ENCODE measurements at places on chromosomes 7 and 10.

- peak; percentile 21 for DNase-seq
Measured at GRCh38 chr10:104139221-104139620, 17.2 kb downstream of the SFR1 start.

- DNase-seq: no peak
Measured at GRCh38 chr10:1393481-1393880, 337.3 kb downstream of the WDR37 start.

- no peak for DNase-seq
Measured at GRCh38 chr7:115005251-115005650, 83.4 kb downstream of the MDFIC start.

DNA sequence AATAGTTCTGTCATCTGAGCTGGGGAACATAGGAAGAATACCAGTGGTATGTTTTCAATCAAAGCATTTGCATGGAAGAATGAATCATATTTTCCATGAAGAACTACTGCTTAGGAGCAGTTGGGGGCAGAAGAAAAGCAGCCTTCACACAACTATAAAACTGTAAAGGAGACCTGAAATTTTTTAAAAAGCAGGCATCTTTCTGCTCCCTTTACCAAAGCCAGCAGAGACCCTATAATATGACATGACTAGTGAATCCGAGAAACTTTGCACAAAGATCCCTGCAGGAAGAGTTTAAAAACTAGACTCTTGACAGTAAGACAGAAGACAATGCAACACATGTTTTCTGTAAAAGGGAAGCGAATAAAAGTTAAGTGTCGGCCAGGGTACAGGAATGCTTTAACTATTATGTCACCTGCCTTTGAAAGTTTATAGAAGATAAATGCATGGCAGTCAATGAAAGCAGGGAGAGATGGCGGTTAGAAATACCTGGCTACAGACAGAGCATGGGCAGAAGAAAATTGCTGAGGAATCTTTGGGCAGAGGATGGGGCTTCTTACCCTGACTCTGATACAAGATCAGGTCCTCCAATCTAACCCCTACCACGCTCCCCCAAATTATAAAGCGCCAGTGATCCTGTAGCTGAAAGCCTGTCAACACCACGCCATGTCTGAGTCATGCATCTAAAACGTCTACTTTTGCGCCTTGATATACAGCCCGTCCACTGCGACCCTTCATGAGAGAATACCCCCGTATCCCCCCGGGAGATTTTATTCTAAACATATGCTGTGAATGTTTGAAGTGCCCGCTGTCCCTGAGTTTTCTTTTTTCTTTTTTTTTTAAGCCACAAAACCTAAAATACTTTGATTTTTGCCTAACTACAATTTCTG lies 93.1 kb downstream of the GLI3 start:
- DNase-seq: no peak

DNA sequence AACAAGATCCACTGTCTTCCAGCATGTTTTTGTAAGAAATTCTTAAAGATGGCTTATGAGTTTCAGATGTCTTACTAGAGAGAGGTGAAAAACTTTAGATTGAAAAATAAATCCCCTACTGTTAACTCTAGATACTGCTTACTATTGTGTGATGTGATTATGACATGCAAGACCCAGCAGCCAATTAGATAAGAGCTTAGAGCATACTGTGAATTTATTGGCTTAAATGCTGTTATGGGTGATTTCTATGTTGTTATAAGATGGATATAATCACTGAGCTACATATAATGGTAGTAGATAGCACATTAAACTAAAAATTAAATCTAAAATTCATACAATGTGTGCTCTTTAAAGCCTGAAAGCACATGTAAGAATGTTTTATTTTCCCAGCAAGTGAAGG lies at the start of gene RNF133:
RNF133 (minus strand) TSS at position 101 of the 400 bp plus-strand sequence. CDS start 199 bp downstream, outside the sequence.
- DNase-seq: no peak

- no peak for DNase-seq
Measured at GRCh38 chr7:80614851-80615271, 23.6 kb upstream of the CD36 start.

DNA sequence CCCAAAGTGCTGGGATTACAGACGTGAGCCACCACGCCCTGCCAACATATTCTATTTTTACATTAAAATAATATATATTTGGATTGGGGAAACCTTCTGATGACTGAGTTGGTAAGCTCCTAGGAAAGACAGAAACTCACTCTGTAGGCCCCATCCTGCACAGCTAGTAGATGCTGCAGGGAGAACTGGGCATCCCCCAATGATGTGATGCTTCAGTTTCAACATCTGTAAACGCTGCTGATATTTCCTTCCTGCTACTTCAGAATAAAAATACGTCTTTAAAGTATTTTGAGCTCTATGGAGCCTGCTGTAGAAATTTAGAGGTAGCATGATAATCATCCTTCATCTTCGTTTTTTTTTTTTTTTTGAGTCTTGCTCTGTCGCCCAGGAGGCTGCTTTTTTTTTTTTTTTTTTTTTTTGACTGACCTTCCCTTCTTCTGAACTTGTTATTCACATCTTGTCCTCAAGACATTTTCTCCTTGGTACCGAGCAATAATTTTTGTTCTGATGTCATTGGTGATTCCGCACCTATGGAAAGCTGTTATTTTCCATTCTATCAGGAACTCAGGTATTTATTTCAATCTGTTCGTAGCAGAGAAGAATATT lies 21.8 kb upstream of the INPP5F start:
- DNase-seq: no peak

DNA sequence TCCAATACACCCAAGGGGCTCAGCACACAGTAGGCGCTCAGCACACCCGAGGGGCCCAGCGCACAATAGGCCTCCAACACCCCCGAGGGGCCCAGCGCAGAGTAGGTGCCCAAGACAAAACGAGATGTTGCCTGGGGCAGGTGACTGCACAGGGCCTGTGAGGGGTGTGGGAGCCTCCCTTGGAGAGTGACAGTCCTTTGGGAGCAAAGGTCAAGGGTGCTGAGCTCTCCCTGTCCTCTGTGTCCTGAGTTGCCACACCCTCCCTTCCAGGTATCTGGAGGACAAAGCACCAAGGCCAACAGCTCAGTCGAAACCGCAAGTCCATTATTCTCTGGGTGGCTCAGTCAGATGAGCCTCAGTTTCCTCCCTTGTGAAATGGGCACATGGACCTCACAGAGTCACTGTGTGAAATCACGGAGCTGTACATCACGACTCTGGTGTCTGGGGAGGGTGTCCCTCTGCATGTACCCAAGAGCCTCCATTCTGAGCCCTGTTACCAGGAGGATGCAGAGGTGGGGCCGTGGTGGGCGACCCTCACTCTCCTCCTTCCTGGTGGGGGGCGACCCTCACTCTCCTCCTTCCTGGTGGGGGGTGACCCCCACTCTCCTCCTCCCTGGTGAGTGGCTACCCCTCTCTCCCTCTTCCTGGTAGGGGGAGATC lies 81.3 kb downstream of the FOXL3 start:
- DNase-seq: peak; percentile 10

- DNase-seq: no peak
Measured at GRCh38 chr7:103541026-103541425, 95.0 kb upstream of the SLC26A5 start.

- DNase-seq: peak; percentile 54
Measured at GRCh38 chr10:44927352-44927751, 16.2 kb downstream of the TMEM72 start.

GRCh38 chr10:109027534-109028185 lies 895.7 kb downstream of the XPNPEP1 start:
- DNase-seq: no peak

GRCh38 chr10:85657476-85658113 lies 709.0 kb downstream of the GRID1 start:
- no peak for DNase-seq

DNA sequence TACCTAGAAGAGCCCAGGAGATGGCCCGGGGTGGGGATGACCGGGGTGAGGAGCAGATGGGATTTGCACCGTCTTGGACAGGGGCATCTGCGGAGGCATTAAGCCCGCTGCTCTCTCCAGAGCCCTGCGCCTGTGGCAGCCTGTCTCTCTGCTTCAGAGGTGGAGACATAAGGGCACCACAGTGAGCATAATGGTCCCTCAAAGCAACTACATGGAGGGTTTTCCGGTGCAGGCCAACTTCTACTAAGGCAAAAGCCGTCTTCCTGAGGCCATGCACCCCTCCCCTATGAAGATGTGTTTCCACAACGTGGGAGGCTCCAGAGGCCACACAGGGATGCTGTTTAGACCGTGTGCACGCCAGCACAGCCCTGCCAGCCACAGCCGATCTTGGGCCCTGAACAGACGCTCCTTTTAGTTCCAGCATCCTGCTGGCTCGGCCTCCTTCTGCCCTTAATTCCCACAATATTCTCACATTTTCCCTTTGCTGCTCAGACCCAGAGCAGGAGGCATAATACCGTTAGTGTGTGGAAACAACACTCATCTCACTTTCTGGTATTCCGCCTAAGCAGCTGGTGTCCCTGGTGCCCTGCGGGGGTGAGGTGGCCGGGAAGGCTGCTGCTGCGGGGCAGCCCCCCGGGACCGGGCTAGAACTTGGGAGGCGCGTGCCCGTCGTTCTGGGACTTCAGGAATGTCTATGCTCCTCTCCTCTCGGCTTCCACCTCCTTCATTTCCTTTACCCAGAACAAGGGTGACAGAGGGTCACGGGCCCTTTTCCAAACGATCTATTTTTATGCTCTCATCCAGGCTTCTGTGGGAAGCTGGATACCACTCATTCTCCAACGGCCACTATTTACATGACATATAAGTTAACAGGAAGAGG lies 266.9 kb downstream of the TNS3 start:
- no peak for DNase-seq

DNA sequence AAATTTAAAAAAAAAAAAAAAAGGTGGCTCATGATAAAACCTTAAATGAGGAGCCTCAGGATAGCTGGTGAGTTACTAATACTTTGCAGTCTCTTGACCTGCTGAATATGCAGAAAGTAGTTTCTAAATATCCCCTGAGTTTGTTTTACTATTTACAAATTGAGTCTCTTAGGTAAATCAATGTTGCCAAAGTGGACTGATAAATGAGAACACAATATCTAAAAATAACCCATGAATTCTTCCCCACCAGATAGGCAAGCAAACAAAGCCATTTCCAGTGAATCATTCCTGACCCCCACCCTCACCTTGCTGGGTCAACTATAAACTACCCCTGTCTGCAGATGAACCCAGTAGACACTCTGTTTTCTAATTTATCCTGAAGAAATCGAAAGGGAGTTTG lies 78.9 kb downstream of the GFRA1 start:
- DNase-seq: no peak

DNA sequence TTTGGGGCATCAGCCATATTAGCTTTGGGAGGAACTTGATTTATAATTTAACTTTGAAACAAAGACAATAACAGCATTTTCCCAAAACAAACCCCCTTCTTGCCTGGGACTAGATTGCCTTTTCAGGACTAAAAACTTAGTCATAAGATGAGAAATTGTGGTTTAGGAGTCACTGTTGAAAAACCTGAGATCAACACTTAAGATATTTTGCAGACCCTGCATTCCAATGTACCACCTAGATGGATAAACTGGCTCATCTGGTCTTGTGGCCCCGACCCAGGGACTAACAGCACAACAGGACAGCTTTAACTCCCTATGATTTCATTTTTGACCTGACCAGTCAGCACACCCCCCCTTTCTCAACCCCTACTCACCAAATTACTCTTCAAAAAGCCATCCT lies 1165.4 kb downstream of the XPNPEP1 start:
- DNase-seq: no peak

DNA sequence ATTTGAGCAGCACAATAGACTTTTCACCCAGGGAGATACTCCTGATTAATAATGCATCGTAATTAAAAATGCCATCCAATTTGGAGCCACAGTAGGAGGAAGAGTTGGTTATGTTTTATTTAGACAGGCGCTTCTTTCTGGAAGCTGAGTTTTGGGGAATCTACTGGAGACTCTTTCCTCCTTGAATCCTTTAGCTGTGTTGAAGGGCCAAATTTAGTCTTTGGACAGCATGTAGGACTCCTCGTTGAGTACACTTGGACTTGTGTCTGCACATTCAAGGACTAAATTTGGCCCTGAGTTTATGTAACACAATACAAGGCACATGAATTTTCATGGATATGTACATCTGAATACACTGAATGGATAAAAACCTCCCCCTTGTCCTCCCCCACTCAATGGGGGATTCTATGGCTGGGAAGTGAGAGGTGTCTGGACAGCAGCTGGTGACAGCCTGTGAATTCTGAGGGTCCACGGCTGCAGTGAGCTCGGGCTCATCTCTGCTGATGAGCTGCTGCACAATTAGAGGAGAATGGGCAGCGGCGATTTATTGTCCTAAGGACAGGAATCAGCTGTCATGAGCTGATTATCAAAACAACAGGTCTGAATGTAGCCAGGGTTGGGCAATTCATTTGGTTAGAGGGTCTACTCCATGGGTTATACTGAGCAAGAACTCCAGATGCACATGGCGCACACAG lies 95.2 kb downstream of the PRTFDC1 start:
- no peak for DNase-seq

DNA sequence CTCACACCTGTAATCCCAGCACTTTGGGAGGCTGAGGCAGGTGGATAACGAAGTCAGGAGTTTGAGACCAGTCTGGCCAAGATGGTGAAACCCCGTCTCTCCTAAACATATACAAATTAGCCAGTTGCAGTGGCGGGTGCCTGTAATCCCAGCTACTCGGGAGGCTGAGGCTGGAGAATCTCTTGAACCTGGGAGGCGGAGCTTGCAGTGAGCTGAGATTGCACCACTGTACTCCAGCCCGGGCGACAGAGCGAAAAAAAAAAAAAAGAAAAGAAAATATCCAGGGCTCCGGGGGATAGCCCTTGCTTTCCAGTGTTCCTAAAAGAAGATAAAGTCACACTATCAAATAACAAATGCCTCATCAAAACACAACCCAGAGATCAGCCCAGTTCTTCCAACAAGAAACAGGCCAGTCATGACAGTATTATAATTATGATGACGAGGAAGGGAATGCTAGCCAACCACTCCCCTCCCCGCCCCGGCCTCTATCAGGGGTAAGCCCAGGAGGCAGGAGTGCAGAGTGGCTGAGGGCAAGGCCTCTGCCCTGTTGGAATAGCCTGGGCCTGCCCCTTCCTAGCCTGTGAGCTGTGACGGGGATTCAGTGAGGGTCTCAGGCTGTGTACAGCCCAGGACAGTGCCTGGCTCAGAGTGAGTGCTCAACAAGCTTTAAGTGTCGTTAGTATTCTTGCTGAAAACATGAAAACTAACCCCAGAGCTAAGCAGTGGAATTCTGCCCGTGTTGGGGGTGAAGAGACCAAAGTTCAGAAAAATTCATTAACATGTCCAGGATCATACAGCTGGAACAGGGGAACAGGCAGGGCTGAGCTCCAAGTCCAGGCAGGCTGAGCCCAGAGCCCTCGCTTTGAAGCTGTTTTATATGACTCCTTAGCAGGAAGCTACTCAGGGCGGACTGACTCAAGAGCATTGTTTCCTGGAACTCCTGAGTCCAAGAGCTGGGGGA lies 54.3 kb downstream of the FAM241B start:
- DNase-seq: no peak

GRCh38 chr7:154929006-154929726 lies 73.8 kb downstream of the PAXIP1 start:
- DNase-seq: no peak

GRCh38 chr7:254337-255037 lies 35.5 kb upstream of the FOXL3 start:
- no peak for DNase-seq

- DNase-seq: no peak
Measured at GRCh38 chr7:5419539-5420066, 4.0 kb downstream of the TNRC18 start.

- DNase-seq: no peak
Measured at GRCh38 chr7:121406944-121407343, 10.8 kb upstream of the FAM3C start.
